ENCODE measurements at places on chromosomes 6 and 20.

- no peak for DNase-seq
Observed at GRCh38 chr6:34383656-34384320, 8.7 kb downstream of the NUDT3 start.

- no peak for DNase-seq
Observed at GRCh38 chr20:35721219-35721618, 20.8 kb downstream of the RBM39 start.

- no peak for DNase-seq
Observed at GRCh38 chr6:105468850-105469249, 66.0 kb upstream of the PREP start.

- DNase-seq: peak; percentile 70
Observed at GRCh38 chr6:37059344-37060194, 54.1 kb downstream of the FGD2 start.

DNA sequence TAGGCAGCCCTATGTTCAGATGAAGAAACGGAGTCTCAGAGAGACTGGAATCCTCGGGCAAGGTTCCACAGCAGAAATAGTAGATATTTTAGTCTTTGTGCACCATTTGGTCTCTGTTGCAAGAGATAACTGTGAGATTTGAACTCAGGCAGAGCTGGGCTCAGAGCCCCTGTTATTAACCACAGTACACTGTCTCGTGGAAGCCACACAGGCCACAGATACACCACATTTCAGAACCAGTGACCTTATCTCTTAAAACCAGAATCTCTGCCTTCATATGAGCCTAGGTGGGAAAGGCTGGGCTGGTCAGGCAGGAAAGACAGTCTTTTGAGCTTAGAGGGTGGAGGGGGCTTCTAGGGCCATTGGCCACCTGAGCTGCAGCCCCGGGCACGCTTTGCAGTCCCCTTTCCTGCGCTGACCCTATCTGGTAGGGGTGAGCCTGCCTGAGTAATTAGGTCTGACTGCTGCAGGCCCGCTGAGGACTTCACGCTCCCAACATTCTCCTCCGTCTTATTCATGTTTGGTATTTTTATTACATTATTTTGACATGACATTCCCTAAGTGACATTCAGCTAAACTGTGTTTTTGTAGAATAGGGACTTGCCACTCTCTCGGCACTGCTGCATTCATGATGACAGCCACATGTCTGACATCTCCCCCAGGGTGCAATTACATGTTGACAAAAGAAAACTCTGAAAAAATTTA is 71.1 kb downstream of the KCNB1 start:
- no peak for DNase-seq

GRCh38 chr6:25062070-25062811 is 126.5 kb upstream of the RIPOR2 start:
- no peak for DNase-seq

DNA sequence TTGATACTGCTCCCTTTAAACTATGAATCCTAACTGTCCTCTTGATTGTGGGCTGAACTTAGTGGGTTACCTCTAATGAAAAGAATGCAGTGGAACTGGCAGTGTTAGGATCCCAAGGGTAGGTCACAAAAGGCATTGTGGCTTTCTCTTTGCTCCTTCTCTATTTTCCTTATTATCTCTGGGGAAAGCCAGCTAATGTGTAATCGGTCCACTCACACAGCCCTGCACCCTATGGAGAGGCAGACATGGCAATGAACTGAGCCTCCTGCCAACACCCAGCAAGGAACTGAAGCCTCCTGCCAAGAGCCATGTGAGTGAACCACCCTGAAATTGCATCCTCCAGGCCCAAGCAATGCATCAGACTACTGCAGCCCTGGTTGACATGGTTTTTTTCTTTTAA is 24.6 kb upstream of the ZNF133 start:
- DNase-seq: no peak

DNA sequence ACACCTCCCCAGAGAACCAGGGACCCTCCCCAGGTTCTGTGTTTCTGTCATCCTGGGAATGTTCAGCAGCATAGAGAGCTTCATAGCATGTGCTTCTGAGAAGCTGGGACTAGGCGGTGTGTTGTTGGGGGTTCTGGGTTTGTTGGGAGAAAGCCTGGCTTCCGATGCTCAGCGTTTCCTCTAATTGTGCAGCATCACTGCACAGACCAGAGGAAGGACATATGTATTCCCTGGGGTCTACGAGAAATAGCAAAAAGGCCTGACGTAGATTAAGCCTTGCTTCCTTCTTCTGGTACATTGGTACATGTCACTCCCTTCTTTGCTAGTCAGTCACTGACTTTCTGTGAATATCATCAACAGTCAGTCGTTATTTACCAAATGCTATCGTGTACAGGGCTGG is 96.9 kb upstream of the SGK1 start:
- DNase-seq: no peak

DNA sequence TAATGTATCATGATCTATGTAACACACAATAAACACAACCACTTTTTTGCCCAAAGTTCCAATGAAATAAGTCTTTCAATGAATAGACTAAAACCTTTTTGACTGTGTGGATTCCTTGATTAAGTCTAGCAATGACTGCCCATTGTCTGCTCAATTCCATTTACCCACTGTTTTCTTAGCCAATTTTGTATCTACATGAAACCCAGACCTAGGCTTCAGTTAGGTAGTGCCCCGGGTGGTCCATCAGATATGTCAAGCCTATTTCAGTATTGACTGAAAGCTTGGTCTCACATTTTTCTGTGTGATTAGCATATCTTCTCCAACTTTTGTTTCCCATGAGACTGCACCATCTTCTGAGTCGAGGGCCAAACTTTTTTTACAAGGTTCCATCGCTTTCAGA is 615.0 kb downstream of the C6orf118 start:
- no peak for DNase-seq

- DNase-seq: peak; percentile 23
Observed at GRCh38 chr6:13488015-13488895, 855 bp upstream of the GFOD1 start.

DNA sequence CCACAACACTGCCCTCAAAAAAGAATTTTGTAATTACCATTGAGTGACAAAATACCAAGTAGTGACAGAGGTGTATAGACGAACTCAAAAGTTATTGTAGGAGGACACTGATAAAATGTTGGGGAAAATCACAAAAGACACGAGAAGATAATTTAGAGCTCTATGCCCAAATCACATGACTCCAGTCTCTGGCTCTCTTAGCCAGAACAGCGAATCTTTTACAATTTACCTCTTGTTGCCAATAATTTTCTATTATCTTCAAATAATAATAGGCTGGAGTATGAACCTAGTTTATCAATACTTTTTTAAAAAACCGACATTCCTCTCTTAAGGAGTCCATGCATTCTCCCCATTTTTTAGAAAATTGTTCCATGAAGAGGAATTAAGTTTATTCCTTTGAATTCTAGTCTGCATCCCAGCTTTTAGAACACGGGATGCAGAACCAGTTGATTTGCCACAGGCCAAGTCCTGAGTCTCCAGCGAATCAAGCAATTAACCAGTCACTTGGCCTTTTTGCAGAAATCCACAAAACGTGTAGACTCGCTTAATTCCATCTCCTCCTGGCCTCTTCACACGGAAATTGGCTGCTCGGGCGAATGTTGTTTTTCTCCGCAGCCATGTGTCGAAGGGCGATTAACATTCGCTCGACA is 507 bp upstream of the RIPPLY2 start:
- no peak for DNase-seq

- no peak for DNase-seq
Observed at GRCh38 chr6:17870300-17871188, 116.9 kb downstream of the KIF13A start.

DNA sequence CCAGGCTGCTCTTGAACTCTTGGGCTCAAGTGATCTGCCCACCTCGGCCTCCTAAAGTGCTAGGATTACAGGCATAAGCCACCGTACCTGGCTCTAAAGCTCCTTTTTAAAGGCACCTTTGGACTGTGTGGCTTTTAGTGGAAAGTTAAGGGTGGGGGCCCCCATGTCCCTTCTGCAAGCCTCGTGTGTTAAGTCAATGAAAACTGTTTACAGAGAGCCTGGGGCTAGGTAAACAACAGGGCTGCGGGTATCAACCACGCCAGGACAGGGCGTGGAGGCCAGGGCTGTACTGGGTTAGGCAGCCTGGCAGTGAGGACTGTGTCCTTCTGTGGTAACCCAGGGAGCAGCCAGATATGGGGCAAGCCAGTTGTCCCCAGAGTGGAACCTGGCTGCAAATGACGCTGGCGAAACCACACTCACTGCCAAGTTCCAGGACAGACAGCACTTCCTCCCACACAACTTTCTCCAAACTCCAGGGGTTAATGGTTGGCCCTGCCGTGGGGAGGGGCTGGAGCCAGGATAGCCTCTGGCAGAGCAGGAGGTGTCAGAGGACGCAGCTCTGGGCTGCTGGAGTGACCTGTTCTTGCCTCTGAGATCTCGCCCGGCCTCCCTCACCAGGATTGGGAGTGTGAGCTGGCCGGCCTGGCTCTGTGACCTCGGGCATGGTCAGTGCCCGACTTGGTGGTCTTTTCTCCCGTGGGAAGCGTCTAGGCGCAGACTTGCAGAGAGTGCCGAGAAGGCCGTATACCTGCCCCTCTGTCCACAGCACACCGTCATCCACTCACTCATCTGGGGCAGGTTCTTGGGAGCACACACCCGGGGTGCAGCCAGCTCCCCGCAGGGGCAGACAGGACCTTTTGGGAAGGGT is 3.2 kb downstream of the SLC17A9 start:
- DNase-seq: no peak

Data from BE2C (cell line).